ENCODE measurements at places on chromosomes 16 and 17.

DNA sequence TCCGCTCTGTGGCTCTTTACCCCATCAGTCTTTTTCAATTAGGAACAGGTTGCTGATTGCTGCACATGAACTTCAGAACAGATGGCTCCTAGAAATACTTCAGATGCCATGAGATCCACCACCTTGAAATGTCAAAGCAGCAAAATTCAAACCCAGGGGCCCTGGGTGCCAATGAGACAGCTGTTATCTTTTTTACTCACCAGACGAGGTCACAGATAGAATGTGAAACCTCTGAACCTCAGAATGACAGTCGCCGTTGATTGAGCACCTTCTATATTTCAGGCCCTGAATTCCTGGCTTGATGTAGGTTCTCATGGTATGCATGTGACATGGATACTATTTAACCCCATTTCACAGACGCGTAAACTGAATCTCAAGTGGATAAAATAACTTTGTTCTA lies 63.0 kb downstream of the MAF start:
- DNase-seq: no peak

DNA sequence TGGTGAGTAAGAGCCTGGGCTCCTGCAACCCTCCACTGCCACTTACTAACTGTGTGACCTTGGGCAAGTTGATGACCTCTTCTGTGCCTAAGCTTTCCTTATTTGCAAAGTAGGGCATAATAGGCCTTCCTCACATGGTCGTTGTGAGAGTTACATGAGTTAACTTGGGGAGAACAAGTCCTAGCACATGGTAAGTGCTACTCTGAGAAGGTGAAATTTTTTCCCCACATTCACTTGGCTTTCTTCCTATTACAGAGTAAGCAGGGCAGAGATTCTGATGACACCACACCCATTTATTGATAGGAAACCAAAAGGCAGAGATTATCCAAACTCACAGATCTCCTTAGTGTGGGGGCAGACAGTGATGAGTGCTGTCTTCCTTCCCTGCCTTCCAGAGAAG lies 1.6 kb downstream of the KCNH4 start:
- DNase-seq: no peak

- no peak for DNase-seq
These were observed 128.5 kb upstream of the HS3ST2 start for GRCh38 chr16:22685459-22685830.

GRCh38 chr16:49352892-49353291 lies 20.7 kb upstream of the C16orf78 start:
- DNase-seq: no peak

DNA sequence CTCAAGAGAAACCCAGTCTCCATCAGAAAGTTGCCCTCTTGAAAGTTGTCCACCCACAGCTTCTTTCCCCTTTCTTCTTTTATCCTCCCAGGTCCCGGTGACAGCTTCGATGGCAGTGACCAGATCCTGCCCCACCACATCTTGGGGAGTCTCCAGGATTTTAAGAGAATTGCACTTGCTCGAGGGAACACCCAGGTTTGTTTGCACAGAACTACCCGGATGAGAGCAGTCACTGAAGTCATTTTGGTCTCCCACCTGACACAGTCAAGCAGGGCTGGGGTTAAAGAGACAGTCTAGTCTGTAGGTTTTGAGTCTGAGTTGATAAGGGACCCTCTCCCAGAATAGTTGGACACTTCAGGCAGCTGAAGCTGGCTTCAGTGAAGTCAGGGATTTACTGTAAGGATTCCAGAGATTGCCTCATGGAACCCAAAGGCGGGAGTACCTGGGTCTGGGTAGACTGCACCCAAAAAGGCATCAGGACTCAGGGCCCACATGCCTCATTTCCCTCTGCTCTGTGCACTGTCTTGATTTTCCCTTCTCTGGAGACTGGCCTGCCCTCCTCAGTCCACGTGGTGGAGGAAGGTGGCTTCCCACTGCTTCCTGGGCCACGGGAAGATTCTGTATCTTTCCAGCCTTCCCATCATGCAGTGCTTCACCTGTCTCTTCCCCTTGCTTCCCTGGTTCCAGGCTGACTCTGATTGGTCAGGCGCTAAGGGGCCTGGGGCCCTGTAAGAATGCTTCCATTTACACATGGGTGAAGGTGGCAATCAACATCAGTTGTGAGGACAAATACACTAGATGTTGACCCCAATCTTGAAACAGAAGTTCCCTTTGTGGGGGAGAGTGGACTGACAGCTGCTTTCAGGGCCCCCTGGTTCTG lies 9.5 kb downstream of the MYCBPAP start:
- DNase-seq: no peak

GRCh38 chr17:3843935-3844516 lies 2.0 kb downstream of the NCBP3 start:
- peak; percentile 19 for DNase-seq

- no peak for DNase-seq
These were observed 9.2 kb downstream of the CTU2 start for GRCh38 chr16:88715312-88716190.

GRCh38 chr16:1560153-1560552 lies 26.7 kb downstream of the TMEM204 start:
- DNase-seq: no peak

GRCh38 chr16:31697744-31698125 lies 170.0 kb downstream of the AHSP start:
- DNase-seq: no peak

DNA sequence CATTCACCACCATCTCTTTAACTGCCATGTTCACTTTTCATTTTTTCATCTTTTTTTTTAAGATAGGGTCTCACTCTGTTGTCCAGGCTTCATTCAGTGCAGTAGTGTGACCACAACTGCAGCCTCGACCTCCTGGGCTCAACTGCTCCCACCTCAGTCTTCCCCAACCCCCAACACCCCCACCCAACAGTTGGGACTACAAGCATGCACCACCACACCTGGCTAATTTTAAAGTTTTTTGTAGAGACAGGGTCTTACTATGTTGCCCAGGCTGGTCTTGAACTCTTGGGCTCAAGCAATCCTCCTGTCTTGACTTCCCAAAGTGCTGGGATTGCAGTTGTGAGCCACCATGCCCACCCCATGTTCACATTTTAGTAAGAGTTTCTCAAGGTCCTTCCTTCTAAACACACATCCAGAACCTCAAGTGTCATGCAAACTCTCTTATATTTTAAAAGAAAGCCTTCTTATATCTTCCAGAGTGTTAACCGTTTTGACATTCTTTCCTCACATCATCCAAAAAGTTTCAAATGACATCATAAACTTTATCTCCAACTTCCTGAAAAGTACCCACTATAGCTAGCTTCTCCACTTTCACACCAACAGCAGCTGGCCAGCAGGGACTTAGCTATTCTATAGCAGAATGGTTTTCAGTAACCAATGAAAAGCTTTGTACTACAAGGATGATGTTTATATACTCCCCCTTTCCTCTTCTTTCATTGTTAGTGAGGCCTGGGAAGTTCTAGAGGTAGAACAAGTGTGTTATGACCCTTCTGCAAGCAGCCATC lies 49.3 kb downstream of the TRAF4 start:
- no peak for DNase-seq

Data from fibroblast of skin of right quadriceps (primary cell).